Stimulated activated CD8-positive, alpha-beta memory T cell treated with anti-CD3 and anti-CD28 coated beads, Interleukin-7, amount 100 ng/mL, for 4 hours (primary cell): ENCODE measurements at places on chromosomes 7 and 10.

DNA sequence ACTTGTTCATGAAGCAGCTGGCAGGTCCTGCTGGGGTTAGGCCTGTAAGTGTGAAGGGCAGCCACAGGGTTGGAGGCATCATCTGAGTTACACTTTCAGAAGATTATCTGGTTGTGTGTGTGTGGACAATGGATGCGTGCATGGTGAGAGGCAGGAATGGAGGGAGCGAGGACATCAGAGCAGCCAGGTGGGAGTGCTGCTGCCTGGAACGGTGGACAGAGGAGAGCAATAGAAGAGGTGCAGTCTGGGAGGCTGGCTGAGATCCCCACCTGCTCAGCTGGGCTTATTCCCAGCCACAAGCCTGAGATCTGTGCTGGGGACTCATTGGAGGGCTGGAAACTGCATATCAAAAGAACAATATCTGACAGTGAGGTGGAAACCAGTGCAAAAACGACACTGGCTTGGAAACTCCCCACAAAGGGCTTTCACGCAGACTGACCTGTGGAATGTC, 17.9 kb downstream of the ZNF488 start:
- no peak for DNase-seq

DNA sequence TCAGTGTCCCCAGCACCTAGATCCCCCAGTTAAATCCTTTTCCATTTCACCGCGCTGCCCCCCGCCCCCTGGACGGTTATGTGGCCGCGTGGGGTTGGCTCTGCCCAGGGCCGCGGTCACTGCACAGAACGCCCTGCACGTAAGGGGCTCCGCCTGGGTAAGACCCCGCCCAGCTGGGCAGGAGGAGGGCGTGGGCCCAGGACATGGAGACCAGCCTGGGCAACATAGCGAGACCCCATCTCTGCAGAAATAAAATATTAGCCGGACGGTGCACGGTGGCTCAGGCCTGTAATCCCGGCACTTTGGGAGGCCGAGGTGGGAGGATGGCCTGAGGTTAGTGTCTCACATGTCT, 650 bp upstream of the ZFAND2A start:
- DNase-seq = no peak

- DNase-seq = no peak
These were observed 170.4 kb downstream of the TAX1BP1 start for GRCh38 chr7:27910326-27910725.

DNA sequence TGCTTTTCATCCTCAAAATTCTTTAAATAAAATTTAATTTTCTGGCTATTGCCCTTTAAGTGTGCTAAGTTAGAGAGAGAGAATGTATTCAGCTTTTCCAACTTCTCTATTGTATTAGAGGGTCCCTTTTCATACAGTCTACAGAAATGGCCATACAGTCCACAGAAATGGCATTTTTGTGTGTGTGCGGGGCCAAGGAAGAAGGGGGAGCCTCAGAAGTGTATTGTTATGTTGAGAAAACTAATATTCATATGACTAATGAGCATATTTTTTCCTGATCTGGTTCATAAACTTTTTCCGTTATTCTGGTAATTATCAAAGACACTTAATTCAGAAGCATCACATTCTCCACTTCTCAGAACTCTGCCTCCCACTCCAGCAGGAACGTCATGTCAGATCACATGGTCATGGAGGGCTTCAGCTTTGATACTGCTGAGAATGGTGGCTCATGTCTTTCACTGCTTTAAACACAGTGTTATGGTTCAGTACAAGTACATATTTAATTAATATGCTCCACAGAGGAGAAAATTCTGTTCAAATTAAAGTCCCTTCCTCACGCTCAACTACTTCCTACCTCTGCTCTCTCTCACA, 37.1 kb downstream of the ELMO1 start:
- peak; percentile 44 for DNase-seq

DNA sequence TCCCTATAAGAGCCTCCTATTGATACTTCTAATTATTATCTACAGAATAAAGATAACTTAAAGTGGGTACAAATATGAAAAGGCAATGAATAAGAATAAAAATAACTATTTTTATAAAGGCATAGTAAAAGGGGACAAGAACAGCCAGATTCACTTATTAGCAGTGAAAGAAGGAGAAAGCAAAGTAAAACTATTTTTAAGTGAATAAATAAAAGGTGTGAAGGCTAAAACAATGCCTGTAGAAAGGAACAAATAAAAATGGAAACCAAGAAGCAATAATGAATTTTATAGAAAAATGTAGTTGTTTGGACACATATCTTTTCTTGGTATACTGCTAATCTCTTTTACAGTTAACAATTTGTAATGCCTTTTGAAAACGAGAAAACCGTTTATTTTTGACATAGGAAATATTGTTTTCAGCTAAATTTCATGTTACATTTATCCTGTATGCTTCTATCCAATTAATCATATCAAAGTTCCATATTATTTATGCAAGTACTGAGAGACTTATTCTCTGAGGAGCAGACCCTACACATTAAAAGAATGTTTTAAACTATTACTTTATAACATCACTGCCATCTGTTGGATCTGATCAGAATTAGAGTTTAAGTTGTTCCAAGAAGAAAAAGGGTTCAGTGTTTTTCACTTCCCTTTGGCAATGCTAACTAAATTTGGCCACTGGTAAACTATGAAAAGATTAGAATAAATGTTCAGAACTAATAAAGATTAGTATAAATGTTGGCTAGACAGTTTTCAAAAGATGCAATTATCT, 59.1 kb downstream of the ARMC3 start:
- no peak for DNase-seq

- DNase-seq = no peak
These were observed 34.5 kb downstream of the TSPAN14 start for GRCh38 chr10:80488539-80489066.

GRCh38 chr7:140841166-140841715, 83.5 kb downstream of the BRAF start:
- no peak for DNase-seq

DNA sequence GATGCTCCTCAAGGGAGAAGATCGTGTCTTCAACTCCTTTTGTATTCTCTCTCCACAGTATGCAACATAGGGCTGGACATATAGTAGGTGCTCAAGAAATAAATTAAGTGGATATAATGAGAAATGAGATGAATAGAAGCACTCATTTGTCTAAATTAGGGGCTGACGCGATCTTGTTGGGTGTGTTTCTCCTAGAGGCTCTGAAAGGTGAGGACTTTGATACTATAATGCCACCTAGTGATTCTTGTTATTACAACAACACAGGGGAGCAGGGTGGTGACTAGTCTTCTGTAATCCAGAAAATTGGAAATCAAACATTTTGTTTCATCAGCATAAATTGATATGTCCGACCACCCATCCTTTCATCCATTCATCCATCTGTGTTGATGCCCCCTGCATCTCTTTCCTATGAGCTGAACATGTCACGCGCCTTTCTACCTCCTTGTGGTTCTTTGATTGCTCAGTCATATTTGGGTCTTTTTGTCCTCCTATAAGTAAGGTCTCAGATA, 3.5 kb upstream of the CFAP58 start:
- DNase-seq = no peak

- DNase-seq = no peak
These were observed 8.3 kb downstream of the HOXA4 start for GRCh38 chr7:27122077-27122910.

DNA sequence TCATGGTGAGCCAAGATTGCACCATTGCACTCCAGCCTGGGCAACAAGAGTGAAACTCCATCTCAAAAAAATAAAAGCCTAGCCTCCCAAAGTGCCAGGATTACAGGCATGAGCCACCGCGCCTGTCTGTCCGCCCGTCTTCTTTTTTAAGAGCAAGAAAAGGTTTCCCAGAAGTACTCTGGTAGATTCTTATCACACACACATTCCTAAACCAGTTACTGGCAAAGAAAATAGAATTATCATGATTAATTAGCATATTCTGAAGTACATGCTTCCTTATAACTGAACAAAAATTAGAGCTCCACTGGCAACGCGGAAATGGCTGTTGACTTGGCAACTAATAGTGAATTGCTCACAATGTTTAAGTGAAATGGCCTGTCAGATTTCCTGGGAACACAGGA, 87.0 kb downstream of the ADK start:
- no peak for DNase-seq

DNA sequence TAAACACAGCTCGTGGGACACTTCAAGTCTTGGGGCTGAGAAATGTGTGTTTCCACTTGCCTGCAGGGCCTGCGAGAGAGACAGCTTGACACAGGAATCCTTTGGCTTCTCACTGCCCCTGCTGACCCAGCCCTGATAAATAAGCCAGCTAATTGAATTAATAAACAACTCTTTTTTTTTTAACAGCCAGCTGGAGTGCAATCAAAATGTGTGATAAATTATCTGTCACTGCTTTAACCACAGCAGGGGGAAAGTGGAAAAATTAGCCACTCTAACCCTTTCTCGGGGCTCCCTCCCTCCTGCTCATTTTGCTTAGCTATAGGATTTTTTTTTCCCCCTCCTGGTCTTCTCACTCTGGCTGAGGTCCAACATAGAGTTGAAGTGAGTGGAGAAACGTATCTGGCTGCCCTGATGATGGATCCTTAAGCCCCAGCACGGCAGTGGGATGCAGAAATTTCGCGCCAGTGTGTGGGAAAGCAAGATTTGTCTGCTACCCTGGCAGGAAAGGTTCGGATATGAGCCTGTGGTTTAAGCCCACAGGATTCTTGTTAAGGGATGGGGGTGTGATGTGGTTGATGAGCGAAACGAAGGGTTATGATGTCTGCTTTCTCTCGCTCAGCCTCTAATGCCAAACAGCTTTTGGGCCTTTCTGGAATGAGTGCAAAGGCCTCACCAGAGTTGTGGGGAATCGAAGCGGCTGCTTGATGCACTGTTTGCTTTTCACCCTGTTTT, 173.8 kb downstream of the TRIL start:
- DNase-seq = no peak

DNA sequence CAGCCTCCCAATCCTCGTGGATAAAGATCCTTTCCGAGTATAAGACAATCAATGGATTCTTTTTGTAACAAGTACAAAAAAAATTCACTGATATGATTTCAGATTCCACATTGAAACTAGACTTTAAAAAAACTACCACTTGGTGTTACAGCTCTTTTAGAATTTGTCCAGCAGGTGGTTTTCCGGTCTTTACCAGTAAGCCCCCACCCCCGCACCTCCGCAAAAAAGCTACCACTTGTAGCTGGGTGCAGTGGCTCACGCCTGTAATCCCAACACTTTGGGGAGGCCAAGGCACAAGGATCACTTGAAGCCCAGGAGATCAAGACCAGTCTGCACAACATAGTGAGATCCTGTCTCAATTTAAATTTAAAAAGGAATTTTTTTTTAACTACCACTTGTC, 19.8 kb downstream of the IGF2BP3 start:
- DNase-seq = no peak

DNA sequence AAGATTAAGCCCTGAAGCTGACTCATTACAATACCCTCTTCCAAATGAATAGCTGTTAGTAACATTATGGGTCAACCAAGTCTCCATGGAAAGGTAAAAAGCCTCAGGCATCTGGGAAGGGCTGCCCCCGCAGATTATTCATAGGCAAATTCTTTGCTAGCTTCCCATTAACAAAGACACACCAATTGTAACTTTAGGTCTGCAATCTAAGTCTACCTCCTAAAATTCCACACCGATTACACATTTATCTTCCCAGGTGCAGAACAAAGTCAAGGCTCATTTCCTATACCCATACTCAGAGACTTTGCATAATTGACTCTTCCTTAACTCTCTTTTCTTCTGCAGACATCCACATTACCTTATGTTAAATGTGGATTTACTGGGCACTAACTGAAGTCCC, 826.3 kb upstream of the MBL2 start:
- DNase-seq = no peak

- DNase-seq = no peak
These were observed 139.7 kb downstream of the ADK start for GRCh38 chr10:74290708-74291107.

GRCh38 chr10:126584836-126585235, 85.7 kb downstream of the C10orf90 start:
- no peak for DNase-seq

DNA sequence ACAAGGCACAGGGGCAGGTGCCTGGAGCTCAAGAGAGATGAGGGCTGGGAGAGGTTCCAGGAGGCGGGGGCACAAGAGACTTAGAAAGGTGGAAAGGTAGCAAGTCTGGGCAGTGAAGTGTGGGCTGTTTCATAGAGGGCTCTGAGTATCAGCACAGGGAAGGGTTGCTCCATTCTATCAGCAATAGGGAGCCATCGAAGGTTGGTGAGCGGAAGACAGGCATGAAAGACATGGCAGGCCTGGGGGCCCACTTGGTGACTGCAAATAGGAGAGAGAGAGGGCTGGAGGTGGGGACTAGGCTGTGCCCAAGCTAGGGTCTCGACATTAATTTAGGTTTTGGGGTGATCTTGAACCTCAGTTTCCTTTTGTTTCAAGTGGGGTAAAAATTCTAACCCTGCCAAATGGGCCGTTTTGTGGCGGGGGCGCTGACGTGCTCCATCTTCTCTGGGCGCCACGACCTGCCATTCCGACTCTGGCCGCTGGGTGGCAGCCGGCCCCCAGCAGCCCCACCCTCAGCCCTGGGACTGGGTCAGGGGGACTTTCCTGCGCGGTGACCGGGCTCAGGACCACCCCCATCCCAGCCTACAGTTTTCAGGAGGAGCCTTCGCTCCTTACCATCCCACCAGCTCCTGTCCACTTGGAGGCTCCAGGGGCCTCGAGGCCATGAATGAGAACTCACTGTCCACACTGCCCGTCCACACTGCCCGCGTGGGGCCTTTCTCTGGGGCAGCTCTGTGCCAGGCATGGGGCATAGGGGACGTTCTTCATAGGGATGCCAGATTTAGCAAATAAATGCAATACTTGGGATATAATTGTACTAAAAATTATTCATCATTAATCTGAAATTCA, 37.2 kb upstream of the PCBD1 start:
- DNase-seq = peak; percentile 31

DNA sequence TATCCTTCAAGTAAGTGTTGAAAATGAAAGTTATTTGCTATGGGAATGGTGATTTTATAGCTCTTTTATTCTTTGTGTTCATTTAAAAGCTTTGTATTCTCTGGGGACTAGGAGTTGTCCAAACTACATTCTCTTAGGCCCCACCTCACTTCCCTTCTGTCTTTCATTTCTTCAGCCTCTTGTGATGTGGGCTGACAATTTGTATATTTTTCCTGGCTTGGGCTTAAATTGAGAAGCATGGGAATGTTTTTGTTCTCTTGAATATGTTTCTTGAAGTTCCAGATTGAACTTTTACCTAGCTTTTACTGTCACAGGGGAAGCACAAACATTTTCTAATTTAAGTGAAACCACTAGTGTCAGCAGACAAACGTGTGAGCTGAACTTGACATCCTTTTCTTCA, 27.9 kb downstream of the BBS9 start:
- DNase-seq = no peak

- DNase-seq = no peak
These were observed 64.3 kb downstream of the STEAP1B start for GRCh38 chr7:22435720-22436119.

DNA sequence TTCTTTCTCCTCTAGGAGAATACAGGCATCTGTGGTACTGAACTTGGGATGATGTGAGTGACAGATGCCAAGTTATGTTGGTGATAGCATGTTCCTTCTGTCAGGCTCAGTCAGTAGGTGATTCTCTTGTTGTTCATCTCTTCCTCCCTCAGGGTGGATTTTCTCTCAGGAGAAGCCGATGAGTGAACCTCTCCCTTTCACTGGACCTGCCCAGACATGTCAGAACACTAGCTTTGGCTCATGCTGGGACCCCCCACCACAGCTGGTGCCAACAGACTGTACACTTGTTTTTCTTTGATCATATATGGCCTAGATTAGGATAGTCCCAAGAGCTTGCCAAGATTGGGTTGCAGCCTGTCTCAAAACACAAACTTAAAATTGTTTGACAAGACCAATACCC, 129.4 kb downstream of the BMPER start:
- DNase-seq = no peak
